ENCODE measurements at places on chromosomes 16 and 17. TPM values are rescaled to one million over a fixed set of nuclear protein-coding genes. Genes with fewer than 3 reads are reported as not detected.

- no peak for DNase-seq
Measured at GRCh38 chr17:14919631-14920213, 345.4 kb downstream of the PMP22 start.

DNA sequence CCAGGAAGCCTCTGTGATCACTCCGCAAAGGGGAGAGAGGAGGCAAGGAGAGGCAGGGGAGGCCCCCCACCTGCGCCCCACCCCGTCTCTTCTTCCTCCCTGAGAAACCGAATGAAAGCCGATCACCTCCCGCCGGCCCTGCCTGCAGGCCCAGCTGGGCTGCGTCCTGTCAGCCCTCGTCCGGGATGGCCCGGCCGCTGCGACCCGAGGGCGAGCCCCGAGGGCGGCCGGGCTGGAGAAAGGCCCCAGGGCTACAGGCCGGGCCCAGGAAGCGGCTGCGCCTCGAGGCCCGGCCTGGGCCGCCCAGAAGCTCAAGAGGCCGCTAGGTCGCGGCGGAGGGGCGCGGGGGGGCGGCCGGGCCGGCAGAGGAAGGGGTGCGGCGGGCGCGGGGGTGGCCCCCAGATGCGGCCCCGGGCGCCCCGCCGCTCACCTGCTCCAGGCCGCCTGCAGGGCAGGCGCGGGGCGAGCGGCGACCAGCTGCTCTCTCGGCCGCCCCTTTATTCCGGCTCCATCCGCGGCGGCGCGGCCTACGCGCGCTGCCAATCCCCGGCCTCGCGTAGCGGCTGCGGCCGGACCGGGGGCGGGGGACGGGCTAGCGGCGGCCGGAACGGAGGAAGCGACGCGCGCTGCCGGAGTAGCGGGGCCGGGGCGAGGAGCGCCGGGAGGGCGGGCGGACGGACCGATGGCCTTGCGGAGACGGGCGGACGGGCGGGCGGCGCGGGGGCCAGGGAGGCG, at the start of gene ZNF319:
TSS of gene ZNF319 (minus strand) at position 702 of the 735 bp plus-strand sequence. CDS start 2,407 bp downstream, outside the sequence.
- no peak for DNase-seq

DNA sequence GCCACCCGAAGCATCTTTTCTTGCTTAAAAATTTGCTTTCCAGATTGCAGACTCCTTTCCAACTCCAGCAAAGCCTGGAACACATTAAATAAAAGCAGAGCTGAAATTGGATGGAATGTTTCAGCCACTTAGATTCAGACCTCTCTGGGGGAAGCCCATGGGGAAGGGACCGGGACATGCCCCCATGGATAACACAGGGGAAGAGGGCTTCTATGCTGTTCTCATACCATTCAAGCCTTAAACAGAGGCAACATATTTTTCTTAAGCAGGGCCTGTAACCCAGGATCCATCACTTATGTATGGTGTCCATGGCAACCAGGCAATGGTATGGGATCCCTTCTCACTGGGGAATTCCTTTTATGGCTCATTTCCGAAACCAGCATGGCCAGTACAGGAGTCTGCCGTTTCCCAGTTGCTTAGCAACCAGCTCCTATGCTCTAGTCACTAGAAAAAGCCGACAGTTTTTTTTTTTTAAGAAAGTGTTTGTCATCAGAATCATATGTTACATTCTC, 62.0 kb upstream of the MARCHF10 start:
- peak; percentile 43 for DNase-seq

- no peak for DNase-seq
Measured at GRCh38 chr17:76150712-76151622, 9.9 kb upstream of the FOXJ1 start.

DNA sequence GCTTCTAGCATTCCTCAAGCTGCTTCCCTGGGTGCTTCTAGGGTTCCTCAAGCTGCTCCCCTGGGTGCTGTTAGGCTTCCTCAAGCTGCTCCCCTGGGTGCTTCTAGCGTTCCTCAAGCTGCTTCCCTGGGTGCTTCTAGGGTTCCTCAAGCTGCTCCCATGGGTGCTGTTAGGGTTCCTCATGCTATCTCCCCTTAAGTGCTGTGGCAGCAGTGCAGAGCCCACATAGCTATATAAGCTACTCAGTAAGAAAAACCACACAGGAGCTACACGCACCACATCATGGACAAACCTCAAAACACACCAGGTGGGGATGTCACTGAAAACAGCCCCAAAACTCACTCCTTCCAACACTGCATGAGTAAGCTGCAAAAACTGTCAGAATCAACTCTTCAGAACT, 35.2 kb downstream of the ANKRD11 start:
- no peak for DNase-seq

DNA sequence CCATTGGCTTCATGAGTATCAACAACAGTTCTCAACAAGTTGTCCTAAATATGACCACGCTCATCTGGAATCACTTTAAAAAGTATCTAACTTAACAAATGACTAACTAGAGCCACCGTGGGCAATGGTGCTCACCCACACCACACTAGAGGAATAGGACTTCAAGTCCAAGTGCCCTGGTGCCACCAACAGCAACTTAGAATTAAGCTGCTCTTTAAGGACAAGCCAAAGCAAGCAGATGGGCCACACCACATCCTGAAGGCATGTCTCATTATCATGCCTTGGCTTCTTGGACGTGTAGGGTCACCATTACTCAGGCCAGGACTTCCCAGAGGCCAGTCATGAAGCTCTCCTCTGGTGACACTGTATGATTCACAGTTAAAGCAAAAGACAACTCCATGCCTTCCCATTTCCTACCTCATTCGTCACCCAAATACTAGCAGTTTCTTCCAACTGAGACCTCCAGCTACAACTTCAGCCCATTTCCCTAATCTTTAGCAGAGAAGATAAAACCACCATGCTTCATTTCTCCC, 9.4 kb upstream of the SLC6A4 start:
- peak; percentile 45 for DNase-seq

DNA sequence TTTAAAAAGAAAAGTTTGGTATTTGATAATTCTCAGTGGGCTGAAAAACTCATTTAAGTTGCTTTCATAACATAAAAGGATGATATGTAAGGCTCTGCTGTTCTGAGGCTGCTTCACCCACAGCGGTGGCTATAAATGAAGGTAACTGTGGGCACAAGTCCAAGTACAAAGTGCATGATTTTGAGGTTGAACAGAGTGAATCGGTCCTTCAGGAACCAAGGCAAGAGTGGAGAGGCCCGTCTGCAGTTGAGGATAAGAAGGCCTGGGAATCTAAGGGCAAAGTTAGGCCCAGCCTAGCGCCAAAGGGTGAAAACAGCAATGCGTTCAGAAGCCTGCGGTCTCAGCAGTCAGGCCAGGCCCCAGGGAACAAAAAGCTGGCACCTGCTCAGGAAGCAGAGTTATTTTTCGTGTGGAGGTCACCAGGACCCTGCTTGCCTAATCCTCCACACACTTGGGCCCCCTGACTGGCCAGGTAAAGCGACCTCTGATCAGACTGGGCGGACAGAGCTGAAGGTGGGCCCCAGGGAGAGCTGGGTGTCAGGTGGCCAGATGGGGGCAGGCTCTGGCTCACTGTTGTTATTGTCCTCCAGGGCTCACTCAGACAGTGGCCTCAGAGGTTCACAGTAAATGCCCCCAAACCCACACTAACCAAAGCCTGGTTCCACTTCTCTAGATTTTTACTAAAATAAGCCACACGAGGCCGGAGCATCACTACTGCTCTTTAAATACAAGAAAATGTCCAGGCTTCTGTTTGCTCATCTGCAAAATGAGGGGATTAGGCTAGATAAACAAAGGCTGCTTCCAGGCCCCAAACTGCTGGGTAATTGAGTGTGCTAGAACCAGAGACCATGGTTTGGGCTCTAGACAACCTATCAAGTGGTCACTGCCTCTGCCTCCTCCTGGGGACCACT, 46.5 kb downstream of the TEX2 start:
- no peak for DNase-seq

The ZKSCAN2 gene
- total RNA-seq = 2.8 TPM

- DNase-seq = no peak
Measured at GRCh38 chr16:48187779-48188178, 32.0 kb upstream of the ABCC12 start.

GRCh38 chr17:10081571-10082169, 116.7 kb downstream of the GAS7 start:
- no peak for DNase-seq

- DNase-seq = peak; percentile 12
Measured at GRCh38 chr16:56855946-56856345, 9.1 kb upstream of the SLC12A3 start.

DNA sequence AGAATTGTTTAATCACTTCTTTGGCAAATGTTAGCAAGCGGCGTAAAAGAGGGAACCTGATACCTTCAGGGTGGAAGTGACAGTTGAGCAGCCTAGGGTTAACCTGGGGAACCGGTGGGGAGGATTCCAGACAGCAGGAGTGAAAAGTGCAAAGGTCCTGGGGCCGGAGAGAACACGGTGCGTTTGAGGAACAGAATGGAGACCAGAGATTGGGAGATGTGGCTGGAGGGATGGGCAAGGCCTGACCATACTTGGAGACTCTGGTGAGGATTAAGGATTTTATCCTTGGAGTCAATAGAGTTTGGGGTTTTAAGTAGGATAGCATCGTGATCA, 2.3 kb upstream of the ZNF500 start:
- no peak for DNase-seq

DNA sequence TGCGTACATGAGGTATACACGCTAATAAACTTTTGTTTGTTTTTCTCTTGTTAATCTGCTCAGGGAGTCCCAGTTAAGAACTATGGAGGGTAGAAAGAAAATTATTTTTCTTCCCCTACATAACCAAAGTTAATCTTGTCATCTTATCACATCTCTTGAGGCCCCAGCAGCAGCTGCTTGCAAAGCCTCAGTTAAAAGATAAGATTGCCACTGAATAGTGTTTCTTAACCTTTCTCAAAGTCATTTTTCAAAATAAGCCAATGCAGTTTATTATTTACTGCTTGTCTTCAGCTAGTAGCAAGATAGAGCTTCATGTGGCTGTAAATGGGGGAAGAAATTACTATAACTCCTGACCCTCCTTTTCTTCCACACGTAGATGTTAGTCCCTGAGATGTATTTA, 21.5 kb upstream of the APOH start:
- no peak for DNase-seq

DNA sequence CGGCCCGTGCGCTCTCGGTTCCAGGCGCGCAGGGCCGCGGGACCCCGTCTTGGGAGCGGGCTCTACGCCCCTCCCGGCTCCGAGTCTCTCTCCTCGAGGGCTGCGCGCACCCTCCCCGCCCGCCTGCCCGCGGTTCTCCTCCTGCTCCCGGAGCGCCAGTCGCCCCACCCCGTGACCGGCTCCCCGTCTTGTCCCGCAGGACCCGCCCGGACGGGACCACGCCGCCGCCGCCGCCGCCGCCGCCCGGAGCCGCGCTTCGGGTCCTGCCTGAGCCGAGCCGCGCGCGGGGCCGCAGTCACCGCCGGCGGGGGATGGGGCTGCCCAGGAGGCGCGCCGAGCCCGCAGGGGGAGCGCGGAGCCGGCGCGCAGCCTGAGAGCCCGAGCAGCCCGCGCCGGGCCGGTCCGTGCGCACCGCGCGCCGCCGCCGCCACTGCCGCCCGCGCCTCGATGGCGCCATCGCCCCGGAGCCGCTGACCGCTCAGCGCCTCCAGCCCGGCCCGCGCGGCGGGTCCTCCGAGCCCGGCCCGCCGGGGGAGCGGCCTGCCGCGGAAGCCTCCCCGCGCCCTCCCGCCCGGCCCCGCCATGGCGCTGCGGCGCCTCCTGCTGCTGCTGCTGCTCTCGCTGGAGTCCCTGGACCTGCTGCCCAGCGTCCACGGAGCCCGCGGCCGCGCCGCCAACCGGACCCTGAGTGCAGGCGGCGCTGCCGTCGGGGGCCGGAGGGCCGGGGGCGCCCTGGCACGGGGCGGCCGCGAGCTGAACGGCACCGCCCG, at the start of gene SHISA6:
TSS of gene SHISA6 (plus strand) at position 373 of the 770 bp plus-strand sequence.
- DNase-seq = no peak

GRCh38 chr16:55672471-55672870, 16.7 kb downstream of the SLC6A2 start:
- no peak for DNase-seq

DNA sequence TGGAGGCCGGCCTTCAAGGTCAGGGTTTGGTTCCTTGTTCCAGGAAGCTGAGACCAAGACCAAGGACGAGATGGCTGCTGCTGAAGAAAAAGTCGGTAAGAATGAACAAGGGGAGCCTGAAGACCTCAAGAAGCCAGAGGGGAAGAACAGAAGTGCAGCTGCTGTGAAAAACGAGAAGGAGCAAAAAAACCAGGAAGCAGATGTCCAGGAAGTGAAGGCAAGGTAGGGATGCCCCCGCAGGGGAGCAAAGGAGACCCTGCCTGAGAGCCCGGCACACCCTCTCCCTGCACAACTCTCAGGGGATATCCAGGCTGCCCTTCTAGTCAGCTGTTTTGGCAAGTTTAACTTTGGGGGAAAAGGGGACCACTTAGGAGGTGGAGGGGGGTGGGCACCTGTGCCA, 29.0 kb downstream of the RNF213 start:
- DNase-seq = no peak
